MV-4-11 (cell line): ENCODE measurements at places on chromosomes 2 and 18.

DNA sequence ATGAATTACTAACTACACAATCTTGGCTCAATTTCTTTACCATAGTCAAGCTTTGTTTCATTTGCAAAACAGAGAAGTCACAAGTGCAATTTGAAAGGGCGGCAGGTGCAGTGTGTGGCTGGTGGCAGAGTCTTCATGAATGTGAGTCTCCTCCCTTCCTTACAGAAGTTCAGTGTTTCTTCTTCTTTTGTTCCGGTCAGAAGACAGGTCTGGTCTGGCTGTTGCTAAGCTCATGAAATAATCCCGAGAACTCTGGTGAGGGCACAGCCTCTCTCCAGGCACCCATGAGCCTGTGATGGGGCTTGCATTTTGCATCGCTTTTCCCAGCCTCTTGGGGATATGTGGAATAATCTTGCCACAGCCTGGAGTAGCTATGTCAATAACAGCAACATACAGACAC is 824.8 kb upstream of the SALL3 start:
- DNase-seq: no peak

DNA sequence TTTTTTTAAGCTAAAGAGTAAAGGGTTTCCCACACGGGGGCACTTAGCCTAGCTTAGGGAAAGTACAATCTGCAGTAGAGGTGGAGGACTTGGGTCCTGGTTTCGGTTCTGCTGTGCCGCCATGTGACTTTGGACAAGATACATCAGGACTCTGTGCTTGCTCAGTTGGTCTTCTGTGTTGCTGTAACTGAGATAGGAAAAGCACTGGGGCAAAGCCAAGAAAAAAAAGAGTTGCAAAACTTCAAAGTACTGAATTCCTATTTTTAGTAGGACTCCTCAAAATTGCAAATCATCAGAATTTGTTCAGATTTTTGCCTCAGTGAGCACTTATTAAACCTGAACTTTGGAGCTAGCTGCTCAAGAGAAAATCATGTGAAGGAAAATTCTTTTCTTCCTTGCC is 96.3 kb upstream of the STON1 start:
- DNase-seq: peak; percentile 82

- no peak for DNase-seq
Observed at GRCh38 chr2:47269316-47270232, 114.5 kb upstream of the STPG4 start.

DNA sequence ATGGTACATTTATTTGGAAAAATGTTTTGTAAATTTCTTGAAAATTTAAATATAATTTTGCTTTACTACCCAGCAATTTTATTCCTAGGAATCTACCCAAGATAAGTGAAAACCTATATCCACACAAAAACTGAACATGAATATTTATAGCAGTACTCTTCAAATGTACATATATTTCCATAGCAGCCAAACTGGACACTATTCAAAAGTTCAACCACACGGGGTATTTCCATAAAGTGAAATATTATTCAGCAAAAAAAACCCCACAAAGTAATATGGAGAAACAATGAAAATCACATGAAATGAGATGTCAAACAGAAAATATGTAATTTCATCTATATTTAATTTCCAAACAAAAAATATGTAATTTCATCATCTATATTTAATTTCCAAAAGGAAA is 1247.6 kb upstream of the TMEFF2 start:
- no peak for DNase-seq

- peak; percentile 6 for DNase-seq
Observed at GRCh38 chr2:24730481-24730880, 62.7 kb downstream of the PTRHD1 start.

DNA sequence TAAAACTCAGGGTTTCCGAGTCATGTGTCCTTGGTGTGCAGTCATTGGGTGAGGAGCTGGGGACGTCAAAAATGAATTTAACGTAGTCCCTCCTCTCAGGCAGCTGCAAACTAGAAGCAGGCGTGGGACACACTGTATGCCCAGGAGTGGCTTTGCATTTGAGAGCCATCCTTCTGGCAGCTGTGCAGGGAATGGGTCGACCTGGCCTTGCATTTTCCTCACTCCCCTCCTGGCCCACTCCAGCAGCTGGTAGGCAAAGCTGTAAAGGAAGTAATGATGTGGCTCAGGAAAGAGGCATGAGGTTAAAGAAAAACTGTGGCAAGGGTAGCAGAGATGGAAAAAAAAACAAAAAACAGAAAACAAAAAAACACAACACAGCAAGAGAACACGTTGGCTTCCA is 46.5 kb downstream of the RNF144A start:
- no peak for DNase-seq

DNA sequence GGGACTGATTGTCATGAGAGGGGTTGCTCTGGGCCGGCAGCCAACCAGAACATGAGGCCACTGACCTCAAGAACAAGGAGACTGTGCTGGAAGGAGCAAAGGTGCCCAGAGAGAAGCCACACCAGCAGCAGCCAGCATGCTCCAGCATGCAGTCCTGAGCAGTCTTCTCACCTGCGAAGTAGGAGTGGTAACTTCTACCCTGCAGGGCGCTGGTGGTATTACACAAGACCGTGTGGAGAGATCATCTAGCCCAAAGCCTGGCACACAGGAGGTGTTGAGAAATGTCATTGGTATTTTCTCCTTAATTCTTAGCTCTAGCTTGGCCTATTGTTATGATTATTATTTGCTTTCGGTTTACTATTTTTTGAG is 132.7 kb downstream of the TSN start:
- DNase-seq: no peak

GRCh38 chr2:162258169-162258568 is 14.9 kb upstream of the FAP start:
- peak; percentile 58 for DNase-seq

- DNase-seq: no peak
Observed at GRCh38 chr18:62625019-62625418, 90.3 kb upstream of the PHLPP1 start.

- DNase-seq: no peak
Observed at GRCh38 chr2:216008387-216008786, 5.0 kb downstream of the MREG start.

- DNase-seq: no peak
Observed at GRCh38 chr2:149872041-149872440, 284.5 kb upstream of the MMADHC start.

DNA sequence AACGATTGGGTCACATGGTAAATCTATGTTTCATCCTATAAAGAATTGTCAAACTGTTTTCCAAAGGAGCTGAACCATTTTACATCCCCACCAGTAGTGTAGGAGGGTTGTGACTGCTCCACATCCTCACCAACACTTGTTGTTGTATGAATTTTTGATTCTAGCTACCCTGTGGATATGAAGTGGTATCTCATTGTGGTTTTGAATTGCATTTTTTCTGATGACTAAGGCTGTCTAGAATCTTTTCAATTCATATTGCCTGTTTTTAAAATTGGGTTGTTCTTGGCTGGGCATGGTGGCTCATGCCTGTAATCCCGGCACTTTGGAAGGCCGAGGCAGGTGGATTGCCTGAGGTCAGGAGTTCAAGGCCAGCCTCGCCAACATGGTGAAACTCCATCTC is 44.5 kb downstream of the TXNL1 start:
- no peak for DNase-seq

GRCh38 chr2:27721335-27721734 is 50.2 kb upstream of the MRPL33 start:
- no peak for DNase-seq

- no peak for DNase-seq
Observed at GRCh38 chr2:18988631-18989232, 369.7 kb downstream of the OSR1 start.

GRCh38 chr2:105401867-105402266 is 3.0 kb upstream of the FHL2 start:
- DNase-seq: no peak

- no peak for DNase-seq
Observed at GRCh38 chr2:48709096-48710034, 46.2 kb downstream of the LHCGR start.

DNA sequence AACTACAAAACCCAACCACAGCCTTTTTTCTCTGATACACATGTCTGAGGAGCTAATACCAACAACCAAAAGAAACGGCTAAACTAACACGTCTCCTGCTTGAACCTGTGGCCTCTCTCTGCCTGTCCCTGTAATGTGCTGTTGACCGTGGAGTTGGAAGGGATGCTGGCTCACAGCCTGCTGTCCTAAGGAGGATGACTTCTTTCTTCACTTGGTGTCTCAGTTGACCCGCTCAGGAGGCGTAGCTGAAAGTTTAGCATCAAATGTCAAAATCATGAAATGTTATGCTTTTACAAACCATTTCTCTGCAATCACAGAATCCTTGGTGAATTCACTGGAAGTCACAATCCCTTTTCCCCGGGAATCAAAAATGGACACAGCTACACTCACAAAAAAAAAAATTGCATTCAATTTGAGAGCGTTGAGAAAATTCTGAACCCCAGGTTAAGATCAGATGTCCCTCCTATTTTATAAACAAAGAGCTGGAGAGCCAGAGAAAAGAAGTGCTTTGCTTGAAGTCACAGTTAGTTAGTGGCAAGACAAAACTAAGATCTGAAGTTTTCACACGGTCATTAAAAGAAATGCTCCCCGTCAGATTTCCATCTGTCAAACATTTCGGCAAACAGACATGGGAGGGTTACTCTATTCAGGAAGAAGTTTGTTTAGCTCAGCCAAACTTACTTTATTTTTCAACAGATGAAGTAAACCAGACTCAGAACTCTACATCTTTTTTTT is 74.3 kb downstream of the IRS1 start:
- no peak for DNase-seq

DNA sequence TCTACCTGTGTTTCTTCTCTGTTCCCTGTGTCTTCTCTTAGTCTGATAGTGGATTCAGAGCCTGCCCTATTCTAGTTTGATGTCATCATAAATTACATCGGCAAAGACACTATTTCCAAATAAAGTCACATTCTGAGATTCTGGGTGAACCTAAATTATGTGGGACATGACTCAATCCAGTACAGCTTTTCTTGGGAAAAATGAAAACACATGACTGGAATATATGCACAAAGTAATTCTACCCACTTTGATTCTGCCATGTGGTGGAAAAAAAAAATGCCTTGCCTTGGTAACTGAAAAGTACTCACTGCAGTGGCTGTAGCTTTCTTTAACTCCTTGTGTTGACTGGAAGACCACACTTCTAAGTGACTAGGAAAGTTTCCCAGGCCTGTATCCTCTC is 73.7 kb downstream of the LRATD1 start:
- DNase-seq: no peak

DNA sequence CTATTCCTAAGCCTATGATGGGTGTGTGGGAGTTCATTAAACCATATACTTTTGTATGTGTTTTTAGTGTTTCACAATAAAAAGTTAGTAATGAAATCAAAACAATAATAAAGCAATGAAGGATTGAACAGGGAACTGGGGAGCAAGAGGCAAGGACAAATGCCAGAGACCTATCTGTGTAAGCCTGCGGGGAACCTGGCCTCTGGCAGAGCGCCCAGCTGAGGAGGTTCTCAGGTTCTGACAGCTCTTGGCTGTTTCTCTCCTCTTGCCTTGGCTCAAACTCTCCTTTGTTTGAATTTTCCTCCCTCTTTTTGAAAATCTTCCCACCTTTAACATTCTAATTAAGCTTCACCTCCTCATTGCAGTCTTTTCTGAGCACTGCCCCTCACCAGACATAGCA is 200.0 kb upstream of the NCKAP5 start:
- no peak for DNase-seq

- no peak for DNase-seq
Observed at GRCh38 chr2:85522090-85522647, 16.8 kb upstream of the MAT2A start.

GRCh38 chr2:105797298-105797819 is 52.6 kb downstream of the NCK2 start:
- DNase-seq: peak; percentile 99

DNA sequence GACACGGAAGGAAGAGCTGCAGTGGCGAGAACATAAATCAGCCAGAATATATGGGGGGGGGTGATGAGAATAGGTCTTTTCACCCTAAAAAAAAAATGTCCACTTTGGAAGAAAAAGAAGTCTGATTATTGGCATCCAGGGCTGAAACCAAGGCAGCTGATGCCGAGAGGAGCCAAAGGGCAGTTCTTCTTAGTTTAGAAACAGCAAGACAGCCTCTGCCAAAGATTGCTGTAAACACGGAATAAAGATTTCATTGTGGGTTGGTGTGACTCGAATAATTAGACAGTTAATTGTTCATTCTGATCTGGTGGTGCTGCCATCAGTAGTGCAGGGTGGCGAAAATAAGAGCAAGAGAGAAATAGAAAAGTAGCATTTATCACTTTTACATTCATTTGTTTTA is 3.5 kb downstream of the CDH20 start:
- no peak for DNase-seq

DNA sequence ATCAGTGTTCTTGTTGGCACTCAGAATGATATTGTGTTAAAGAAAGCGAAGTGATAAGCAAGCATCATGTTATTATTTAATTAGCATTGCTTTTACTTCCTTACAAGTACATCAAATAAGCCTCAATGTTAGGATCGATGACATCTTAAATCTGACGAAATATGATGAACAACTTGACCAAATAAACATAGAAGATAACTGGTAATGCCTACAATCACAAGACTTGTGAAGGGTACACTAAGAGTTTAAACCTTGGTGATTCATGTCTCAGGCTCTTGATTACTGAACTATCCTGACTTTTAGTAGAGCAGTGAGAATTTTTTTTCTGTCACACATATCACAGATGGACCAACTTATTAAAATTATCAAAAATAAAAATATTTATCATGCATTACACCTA is 500.8 kb upstream of the ZEB2 start:
- no peak for DNase-seq

- peak; percentile 48 for DNase-seq
Observed at GRCh38 chr2:222193328-222193983, 105.3 kb downstream of the PAX3 start.

- DNase-seq: peak; percentile 25
Observed at GRCh38 chr18:28041366-28041765, 135.6 kb downstream of the CDH2 start.
